ENCODE measurements at places on chromosomes 2 and 18. TPM values are rescaled to one million over a fixed set of nuclear protein-coding genes. Genes with fewer than 3 reads are reported as not detected.

The CHPF gene
- 52.4 TPM for total RNA-seq

The TTC32 gene
- total RNA-seq, result 17.8 TPM

The CD207 gene
- 1.1 TPM for total RNA-seq

DNA sequence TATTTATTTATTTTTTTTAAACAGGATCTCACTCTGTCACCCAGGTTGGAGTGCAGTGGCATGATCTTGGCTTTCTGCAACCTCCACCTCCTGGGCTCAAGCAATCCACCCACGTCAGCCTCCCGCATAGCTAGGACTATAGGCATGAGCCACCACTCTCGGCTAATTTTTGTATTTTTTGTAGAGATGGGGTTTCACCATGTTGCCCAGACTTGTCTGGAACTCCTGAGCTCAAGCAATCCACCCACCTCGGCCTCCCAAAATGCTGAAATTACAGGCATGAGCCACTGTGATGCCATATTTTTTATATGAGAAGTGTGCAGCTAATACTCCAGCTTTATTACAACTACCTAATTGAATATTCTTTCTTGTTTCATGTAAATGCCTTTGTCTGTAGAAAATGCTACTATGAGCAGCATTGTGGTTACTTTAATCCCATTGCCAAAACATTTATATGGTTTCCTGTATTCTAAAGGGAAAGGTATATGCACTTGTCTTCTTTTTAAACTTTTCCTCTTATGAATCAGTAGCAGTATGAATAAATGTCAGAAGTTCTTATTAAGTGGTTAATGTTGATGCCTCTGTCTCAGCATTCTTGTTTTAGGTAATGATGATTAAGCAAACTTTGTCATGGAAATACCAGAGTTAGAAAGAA is 9.5 kb upstream of the BCL2L11 start:
- DNase-seq, result no peak
- H3K36me3 ChIP-seq, result peaks cover 7% of the 10 kb centered on the region
- H3K4me3 ChIP-seq, result no peak overlapping the region

DNA sequence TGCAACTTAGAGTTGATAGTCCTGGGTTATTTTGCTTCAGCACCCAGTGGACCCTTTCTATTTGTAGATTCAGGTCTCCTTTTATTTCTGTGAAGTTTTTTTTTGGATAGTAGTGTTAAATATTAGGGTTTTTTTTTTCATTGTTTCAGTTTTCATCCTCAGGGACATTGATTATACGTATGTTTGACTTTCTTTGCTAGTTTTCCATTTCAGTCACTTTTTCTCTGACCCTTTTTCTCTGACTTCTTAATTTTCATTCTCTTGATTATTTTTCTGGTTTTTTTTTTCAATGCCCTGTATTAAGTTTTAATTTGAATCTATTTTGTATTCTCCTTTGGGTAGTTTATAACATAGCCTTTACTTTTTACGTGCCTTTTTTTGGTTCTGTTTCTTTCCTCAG is 79.4 kb downstream of the AGPS start:
- H3K36me3 ChIP-seq, result peaks cover 39% of the 10 kb centered on the region
- no peak for DNase-seq
- peaks cover 8% of the 10 kb centered on the region for H3K4me1 ChIP-seq
- H3K4me3 ChIP-seq, result no peak overlapping the region
- H3K27ac ChIP-seq, result no peak overlapping the region

- peaks cover 3% of the 10 kb centered on the region for H3K27me3 ChIP-seq
- no peaks in the 10 kb centered on the region for H3K36me3 ChIP-seq
- H3K27ac ChIP-seq, result no peak overlapping the region
These were observed 204.8 kb upstream of the HS6ST1 start for GRCh38 chr2:128523457-128523856.
